ENCODE measurements at places on chromosomes 5 and 9.

- no peak for ATAC-seq
These were observed 220.7 kb downstream of the SPOCK1 start for GRCh38 chr5:137278476-137278875.

- ATAC-seq: peak; percentile 45
These were observed 103.5 kb downstream of the NPR3 start for GRCh38 chr5:32814620-32815019.

GRCh38 chr5:6365142-6365976 lies 13.0 kb downstream of the MED10 start:
- ATAC-seq: no peak

DNA sequence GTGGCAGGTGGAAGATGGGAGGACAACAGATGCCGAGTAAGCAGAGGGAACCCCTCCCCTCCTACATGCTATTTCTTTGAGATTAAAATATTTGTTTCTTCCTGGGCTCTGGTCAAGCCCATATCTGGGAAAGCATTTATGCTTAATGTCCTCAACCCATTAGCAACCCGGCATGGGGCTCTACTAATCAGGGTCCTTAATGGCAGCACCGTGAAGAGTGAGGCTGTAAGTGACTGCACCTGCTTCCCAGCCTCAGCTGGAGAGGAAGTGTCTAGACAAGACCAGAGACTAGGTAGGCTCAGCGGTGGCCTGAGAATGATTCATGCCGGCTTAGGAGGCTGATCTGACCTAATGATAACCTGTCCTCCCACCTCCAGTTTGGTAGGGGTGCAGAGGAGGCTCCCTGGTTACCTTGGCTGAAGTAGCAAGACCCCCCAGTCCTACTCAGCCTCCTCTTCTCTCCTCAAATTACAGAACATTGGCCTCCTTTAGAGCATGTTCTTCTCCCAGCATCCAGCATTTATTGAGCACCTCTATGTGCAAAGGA lies 61.3 kb upstream of the HSPA9 start:
- ATAC-seq: peak; percentile 24

GRCh38 chr9:8289681-8290080 lies 490.1 kb upstream of the DMAC1 start:
- ATAC-seq: no peak

DNA sequence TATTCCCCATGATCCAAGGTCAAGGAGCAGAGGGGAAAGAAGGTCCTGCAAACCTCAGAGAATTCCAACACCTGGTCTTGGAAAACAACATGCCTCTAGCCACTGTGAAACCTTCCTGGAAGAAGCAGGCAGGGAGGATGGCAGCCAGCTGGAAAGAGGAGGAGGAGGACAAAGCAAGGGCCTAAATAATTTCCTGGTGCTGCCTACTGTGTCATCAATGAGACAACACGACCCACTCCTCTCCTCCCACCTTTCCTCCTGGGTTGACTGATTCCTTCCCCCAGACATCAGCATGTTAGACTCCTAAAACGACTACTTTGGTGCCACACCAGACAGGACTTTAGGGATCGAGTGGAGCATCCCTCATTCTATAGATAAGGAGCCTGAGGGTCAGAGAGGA lies 78.8 kb downstream of the KLHL3 start:
- ATAC-seq: no peak

- no peak for ATAC-seq
These were observed 809.4 kb downstream of the PRELID2 start for GRCh38 chr5:145025775-145026174.

GRCh38 chr5:43190755-43191603 lies 1.0 kb upstream of the NIM1K start:
- ATAC-seq: no peak

DNA sequence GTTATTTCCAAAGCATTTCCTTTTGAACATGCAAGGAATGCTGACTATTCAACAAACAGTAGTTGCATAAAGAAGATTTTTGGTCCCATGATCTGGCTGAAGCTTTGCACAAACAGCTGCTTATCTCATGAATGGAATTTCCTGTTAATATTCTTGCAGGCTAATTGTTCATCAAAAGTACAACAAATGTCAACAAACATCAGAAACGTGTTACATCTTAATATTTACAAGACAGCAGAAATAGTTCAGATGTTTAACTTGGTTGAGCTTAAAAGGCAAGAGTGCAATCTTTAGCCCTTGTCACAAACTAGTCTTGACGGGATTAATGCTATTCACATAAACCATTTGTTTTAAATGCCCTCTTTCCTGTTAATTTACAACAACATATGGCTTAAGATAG lies 47.9 kb upstream of the BASP1 start:
- ATAC-seq: no peak

DNA sequence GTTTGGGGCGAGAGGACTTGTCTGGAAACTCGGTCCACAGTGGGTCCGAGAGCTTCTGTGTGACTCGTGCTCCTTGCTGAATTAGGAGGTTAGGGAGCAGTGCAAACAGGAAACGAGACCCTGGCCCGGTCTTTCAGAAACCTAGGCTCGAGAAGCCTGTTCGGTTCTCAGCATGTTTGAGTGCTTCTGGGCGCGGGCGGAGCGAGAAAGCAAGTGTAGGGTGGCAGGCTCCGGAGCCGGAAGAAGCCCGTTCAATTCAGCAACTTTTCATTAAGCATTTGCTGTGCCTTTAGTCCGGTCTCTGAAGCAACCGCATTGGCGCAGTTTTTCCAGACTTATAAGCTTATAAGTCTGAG lies 547 bp downstream of the CLTA start:
- ATAC-seq: peak; percentile 23

GRCh38 chr9:5834214-5834613 lies 1.3 kb upstream of the ERMP1 start:
- ATAC-seq: no peak

GRCh38 chr5:31770132-31770720 lies 131.3 kb downstream of the PDZD2 start:
- ATAC-seq: no peak

- no peak for ATAC-seq
These were observed 10.7 kb downstream of the IQGAP2 start for GRCh38 chr5:76413746-76414145.

DNA sequence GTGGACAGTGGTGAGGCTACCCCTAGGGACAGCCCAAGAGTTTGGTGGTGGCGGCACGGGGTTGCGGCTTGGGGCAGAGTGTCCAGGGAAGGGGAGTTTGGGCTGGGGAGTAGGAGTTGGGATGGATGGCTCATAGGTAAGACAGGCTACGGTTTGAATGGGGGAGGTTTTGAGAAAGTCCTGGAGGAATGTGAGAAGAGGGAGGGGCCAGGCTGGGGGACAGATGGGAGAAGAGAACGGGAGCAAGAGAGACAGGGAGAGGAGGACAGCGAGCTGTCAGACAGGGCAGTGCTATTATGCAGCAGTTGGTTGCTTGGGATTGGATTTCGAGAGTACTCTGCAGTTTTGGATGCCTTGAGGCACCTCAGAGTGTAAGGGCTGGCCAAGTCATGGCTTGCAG lies 24.5 kb downstream of the PSD2 start:
- no peak for ATAC-seq

DNA sequence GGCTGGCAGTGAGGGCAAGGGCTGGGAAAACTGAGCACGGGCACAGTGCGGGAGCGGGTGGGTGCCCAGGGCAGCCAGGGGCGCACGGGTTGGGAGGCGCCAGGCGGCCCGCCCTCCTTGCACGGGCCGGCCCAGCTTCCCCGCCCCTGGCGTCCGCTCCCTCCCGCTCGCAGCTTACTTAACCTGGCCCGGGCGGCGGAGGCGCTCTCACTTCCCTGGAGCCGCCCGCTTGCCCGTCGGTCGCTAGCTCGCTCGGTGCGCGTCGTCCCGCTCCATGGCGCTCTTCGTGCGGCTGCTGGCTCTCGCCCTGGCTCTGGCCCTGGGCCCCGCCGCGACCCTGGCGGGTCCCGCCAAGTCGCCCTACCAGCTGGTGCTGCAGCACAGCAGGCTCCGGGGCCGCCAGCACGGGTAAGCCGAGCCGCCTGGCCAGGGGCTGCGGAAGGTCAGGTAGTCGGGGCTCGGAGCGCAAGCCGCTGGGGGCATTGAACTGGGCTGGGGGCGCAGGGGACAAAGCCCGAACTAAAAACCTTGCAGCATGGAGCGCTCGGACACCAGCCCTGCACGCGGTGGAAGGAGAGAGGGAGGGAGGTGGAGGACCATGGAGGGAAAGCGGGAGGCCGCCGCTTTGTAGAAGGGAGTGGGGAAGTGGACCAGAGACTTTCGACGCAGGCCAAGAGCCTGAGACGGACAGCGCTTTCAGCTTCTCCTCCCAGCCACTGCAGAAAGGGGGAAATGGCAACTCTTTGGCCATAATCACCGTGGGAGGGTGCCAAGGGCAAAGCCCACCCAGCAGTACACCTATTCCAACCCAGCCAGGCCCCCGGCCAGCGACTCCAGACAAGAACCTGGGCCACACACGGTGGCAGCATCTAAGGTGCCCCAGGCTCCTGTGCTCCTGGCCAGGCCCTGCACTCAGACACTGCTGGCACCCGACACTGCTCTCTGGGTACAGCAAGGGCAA lies at the start of gene TGFBI:
TSS of gene TGFBI (plus strand) at position 207 of the 961 bp plus-strand sequence. CDS start at position 275, 68 bp downstream.
- peak; percentile 85 for ATAC-seq

DNA sequence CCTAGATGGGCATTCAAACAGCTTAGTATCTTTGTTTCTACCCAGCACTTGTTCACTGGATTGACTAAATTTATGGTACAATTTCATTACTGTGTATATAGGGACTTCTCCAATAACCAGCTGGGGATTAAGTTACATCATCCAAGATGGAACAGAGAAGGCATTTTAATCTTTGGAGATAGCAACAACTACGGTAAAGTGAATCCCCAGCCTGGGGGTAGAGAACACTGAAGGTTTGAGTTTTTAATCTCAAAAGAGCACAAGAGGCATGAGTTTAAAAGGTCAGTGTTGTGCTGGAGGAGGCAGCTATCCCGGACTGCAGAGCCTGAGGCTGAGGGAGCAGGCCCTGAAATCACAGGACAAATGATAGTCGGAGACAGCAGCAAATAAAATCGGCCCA lies 28.6 kb downstream of the DDX31 start:
- no peak for ATAC-seq

DNA sequence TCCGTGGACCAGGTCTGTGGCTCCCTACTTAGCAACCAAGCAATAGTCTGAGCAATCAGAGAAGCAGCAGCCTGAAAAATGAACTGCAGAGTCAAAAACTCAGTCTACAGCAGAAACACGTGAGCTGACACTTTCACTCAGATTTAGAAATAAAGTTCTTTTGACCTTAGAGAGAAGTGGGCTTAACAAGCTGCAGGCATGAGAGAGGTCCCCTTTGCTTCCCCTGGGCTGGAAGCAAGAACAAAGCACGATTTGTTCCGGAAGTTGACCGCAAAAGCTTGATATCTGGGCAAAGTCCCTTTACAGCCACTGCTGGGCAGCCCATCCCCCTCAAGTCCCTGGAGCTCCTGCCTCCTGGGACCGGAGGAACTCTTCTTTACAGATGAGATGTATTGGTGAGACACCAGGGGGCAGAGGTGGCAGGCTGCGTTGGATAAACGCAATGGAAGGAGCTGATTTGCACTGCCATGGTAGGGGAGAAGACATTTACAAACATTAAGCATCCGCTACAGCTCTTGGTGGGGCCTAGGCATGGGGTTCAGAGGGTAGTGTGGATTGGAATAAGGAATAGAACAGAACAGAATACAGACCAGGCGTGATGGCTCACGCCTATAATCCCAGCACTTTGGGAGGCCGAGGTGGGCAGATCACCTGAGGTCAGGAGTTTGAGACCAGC lies 5.8 kb upstream of the SOWAHA start:
- no peak for ATAC-seq

- ATAC-seq: no peak
These were observed 7.7 kb upstream of the SCGB3A1 start for GRCh38 chr5:180598797-180599589.

DNA sequence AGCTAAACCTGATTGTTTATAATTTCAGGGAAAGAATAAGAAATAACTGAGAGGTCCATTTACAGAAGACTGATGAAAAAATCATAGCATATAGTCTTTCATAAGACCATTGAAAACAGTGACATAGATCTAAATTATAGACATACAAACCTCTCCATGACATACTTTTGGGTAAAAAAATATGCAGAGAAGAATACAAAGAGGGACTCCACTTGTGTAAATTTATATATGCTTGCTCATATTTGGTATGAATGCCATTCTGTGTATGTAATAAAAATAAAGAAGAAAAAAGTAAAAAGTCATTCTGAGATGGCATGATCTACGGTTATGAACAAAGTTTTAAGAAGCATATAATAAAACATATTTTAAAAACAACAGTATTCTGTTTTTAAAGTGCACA lies 310.7 kb downstream of the ASTN2 start:
- no peak for ATAC-seq

- ATAC-seq: no peak
These were observed 53.7 kb downstream of the TLE1 start for GRCh38 chr9:81635521-81636254.

DNA sequence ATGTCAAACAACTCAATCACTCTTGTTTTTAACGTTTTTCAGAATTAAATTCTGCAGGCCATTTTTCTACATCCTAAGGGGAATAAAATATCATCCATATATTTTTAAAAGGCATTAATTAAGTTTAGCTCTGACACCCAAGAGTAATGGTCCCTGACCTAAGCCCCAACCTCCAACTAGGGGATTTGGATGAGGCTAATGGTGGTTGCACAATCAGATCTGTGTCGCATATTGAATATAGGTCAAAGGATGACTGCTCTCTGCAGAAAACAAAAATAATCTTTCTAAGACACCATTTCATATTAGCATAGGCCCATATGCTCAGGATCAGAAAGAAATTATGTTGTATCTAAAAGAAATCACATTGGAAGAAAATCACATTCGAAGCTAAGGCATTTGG lies 20.7 kb downstream of the CDH6 start:
- no peak for ATAC-seq

DNA sequence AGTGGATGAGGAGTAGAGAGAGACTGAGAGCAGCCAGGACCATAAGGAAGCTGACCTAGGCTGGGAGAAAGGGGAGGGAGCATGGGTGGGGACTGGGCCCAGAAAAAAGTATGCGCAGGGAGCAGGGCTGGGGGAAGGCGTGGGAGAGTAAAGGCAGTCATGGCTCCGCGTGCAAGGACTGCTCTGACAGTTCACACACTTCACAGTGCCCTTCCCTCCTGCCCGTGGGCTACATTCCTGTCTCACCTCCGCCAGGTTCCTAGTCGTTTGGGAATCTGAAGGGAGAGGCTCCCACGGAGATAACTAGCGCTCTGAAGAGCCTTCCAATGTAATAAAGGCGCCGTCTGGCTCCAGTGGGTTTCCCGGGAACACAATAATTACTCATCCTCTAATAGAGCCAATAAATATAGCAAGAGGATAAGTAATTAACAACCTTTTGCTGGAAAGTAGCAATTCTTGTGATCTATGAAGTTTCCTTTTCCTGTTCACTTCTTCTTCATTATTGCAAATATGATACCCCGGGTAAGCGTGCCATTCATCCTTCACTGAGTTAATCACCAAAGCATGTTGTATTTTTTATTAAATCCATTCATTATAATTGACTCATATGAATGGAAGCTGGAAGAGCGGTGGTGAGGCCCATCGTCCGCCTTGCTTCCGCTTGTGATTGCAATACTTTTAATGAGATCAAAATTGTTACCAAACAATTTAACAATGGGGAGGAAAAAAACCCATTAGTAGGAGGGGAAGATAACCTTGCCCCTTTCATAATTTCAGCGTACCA lies 39.3 kb downstream of the TTLL11 start:
- ATAC-seq: no peak

GRCh38 chr5:132436936-132437335 lies 53.6 kb downstream of the IRF1 start:
- ATAC-seq: no peak
